ENCODE measurements at places on chromosomes 5 and 9. TPM values are rescaled to one million over a fixed set of nuclear protein-coding genes. Genes with fewer than 3 reads are reported as not detected.

- no peak for DNase-seq
Observed at GRCh38 chr5:10981932-10982331, 220.9 kb upstream of the DAP start.

- DNase-seq, result no peak
Observed at GRCh38 chr9:18362901-18363685, 110.9 kb upstream of the ADAMTSL1 start.

CMBL gene
- total RNA-seq, result 19.6 TPM

PKD2L2 gene
- not detected for total RNA-seq

HAVCR2 gene
- total RNA-seq, result not detected

DNA sequence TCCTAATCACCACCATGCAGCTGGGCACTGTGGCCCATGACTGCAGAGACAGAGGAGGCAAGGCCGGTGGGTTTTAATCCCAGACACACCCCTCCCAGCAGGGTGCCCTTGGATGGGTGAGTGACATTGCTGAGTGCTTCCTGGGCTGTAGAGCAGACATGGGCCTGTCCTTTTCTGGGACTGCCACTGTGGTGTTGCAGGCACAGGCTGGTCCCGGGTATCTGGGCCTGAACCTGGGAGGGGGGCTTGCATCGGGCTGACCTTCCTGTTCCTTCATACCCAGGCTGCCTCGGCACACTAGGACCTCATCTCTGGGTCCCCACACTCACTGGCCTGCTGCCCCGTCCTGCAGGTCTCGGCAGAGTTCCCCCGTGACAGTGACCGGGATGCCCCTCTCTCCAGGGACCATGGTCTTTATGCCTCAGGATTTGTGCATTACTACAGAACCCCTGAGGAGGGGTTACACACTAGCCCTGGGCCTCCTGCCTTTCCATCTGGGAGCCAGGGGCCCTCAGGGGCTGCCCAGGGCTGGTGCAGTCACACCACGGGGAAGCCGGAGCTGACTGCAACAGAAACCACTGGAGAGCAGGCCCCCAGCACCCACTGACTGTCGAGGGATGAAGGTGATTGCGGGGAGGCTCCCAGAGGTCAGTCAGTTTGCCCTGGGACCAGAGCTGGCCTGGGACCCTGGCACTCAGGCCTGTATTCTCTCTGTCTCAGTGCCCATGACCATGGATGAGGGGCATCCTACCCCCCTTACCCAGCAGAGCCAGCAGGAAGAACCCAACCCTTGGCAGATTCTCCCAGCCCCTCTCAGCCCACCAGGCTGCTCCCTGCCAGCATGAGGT, 8.9 kb upstream of the SLC25A48 start:
- no peak for DNase-seq

GRCh38 chr5:9166202-9167112, 379.4 kb downstream of the SEMA5A start:
- no peak for DNase-seq
